ENCODE measurements at places on chromosomes 6 and 20. TPM values are rescaled to one million over a fixed set of nuclear protein-coding genes. Genes with fewer than 3 reads are reported as not detected.

The ENPP4 gene
- total RNA-seq = 6.0 TPM

The TNFRSF6B gene
- not detected for total RNA-seq

DNA sequence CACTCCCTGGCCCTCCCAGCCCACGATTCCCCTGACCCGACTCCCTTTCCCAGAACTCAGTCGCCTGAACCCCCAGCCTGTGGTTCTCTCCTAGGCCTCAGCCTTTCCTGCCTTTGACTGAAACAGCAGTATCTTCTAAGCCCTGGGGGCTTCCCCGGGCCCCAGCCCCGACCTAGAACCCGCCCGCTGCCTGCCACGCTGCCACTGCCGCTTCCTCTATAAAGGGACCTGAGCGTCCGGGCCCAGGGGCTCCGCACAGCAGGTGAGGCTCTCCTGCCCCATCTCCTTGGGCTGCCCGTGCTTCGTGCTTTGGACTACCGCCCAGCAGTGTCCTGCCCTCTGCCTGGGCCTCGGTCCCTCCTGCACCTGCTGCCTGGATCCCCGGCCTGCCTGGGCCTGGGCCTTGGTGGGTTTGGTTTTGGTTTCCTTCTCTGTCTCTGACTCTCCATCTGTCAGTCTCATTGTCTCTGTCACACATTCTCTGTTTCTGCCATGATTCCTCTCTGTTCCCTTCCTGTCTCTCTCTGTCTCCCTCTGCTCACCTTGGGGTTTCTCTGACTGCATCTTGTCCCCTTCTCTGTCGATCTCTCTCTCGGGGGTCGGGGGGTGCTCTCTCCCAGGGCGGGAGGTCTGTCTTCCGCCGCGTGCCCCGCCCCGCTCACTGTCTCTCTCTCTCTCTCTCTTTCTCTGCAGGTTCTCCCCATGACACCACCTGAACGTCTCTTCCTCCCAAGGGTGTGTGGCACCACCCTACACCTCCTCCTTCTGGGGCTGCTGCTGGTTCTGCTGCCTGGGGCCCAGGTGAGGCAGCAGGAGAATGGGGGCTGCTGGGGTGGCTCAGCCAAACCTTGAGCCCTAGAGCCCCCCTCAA, at the start of gene LTA:
Gene LTA, plus strand, starts transcription at position 249 of the 871 bp plus-strand sequence. Its CDS starts 454 bp downstream, at position 703.
- peaks cover 85% of the 10 kb centered on the region for H3K4me1 ChIP-seq
- peaks cover 2% of the 10 kb centered on the region for H3K27me3 ChIP-seq

DNA sequence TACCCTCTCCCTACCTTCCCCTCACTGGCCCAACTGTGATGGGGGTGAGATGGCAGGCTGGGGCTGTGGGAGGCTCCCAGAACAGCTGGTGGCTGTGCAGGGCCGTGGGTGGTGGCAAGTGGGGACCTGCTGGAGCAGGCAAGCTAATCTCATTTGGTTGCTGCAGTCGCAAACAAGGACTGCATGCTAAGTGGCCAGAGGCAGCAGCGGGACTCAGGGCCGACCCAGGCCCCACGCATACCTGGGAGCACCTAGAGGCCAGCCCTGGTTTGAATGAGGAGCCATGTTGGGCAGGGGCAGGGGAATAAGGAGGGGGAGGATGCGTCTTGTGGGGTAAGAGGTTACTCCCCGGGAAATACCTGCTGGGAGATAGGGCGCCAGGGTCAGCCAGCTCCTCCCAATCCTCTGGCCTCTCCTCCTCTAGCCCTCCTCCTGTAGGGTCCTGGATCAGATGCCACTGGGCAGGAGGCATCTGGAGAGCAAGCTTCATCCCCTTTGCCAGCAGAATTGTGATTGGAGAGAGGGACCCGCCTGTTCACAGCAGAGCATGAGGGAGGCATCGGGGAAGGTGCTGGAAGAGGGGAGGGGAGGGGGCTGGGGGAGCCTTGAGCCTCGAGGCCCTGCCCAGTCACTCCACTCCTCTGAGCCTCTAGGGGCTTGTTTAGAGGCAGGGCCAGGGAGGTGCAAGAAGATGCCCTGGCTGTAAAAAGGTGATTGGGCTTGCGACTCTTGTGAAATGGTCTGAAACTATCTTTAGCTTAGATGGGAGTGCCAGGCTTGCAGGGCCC, 24.3 kb upstream of the CDH22 start:
- peaks cover 11% of the 10 kb centered on the region for H3K27me3 ChIP-seq
- no peak overlapping the region for H3K27ac ChIP-seq
- no peak for DNase-seq

- peaks cover 3% of the 10 kb centered on the region for H3K36me3 ChIP-seq
- H3K27me3 ChIP-seq = peaks cover 2% of the 10 kb centered on the region
- H3K4me1 ChIP-seq = peaks cover 34% of the 10 kb centered on the region
- no peak overlapping the region for H3K4me3 ChIP-seq
- no peak overlapping the region for H3K27ac ChIP-seq
- DNase-seq = no peak
Measured at GRCh38 chr6:105896821-105897095, 189.4 kb upstream of the PRDM1 start.

DNA sequence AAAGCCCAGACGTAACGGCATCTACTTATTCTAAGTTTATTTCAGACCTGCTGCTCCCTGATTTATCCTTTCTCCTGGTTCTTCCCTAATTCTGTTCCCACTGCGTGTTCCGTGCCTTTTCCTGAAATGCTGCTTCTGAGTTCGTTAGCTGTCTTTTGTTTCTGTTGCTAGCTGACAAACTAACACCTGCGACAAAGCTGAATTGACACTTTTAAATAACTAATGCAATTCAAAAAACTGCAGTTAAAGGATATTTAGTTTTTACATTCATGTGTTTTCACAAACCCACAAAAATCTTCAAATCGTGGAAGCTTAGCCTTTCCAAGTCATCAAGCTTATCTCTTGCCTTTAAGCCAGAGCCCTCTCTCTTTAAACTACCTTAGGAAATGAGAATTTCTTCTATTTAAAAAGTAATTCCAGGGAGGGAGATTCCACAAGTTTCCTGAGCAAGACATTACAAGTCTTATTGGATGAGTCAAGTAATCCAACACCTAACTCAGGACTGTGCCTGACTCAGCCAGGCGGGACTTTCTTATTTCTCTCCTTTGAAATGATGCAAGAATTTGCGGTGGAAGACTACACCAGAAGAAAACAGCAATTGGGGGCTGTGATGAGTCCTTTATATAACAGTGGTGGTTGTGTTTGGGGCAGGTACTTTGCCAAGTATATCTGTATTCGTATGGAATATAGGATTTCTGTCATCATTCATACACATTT, 6.3 kb downstream of the ADTRP start:
- H3K4me1 ChIP-seq = peaks cover 2% of the 10 kb centered on the region
- no peaks in the 10 kb centered on the region for H3K36me3 ChIP-seq
- DNase-seq = no peak
- H3K4me3 ChIP-seq = no peak overlapping the region

GRCh38 chr6:166308033-166308768, at the start of gene PRR18:
Gene PRR18 (minus strand): TSS chr6:166308392. CDS start chr6:166308142, 250 bp downstream.
- DNase-seq = no peak
- H3K4me3 ChIP-seq = no peak within 1 kb of the TSS
- no peaks in the 10 kb centered on the region for H3K36me3 ChIP-seq

DNA sequence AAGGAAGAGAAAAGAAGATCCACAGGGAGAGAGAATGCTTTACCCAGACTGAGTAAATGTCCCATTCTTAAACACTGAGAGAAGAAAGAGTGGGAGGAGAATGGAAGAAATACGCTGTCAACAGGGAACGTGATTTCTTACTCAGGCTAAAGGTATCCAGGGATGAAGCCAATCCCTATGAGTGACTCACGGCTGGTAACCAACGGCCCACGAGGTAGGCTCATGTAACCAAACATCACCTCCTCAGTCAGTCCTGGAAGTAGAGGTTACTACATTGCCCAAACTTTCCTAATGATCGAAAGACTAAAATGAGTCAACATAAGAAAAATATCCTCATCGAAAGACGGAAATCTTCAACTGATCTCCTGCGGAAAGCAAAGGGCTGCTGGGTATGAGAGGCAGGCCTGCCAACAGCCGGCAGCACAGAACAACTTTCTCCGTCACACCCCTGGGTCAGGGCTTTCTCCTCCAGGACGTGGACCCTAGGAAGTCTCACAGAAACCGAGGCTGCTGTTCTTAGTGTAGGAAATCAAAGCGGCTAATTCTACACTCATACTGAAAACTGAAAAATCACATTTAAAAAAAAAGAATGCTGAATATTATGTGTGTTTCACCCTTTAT, 292.6 kb downstream of the GMDS start:
- no peak for DNase-seq
- no peak overlapping the region for H3K4me3 ChIP-seq
- H3K36me3 ChIP-seq = no peaks in the 10 kb centered on the region
- no peak overlapping the region for H3K27ac ChIP-seq
- H3K27me3 ChIP-seq = no peaks in the 10 kb centered on the region
- no peaks in the 10 kb centered on the region for H3K4me1 ChIP-seq
